ENCODE measurements at places on chromosomes 2 and 18.

DNA sequence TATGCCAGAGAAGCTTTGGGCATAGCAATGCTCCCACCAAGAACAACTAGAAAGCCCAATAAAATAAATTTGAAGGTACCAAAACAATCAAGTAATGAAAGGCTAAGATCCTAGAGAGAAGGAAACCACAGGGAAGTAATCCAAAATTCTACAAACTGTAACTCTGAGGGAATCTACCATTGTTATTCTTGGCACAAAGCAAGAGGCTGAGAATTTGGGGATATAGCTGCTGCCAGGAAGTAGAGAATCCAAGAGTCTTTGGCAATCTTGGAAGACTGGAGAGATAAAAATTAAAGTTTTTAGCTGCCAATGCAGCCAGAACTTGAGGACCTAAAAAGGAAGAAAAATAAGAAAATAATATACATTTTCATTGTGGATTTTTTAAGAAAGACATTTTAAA is 68.5 kb downstream of the PIGN start:
- H3K4me3 ChIP-seq, result no peak overlapping the region
- DNase-seq, result no peak
- no peak overlapping the region for H3K27ac ChIP-seq

- peak overlapping the region; percentile 32 for H3K4me3 ChIP-seq
- H3K4me1 ChIP-seq, result peaks cover 10% of the 10 kb centered on the region
- H3K27me3 ChIP-seq, result no peaks in the 10 kb centered on the region
- H3K36me3 ChIP-seq, result no peaks in the 10 kb centered on the region
- DNase-seq, result no peak
Observed at GRCh38 chr2:45860136-45861121, 209.0 kb downstream of the PRKCE start.

GRCh38 chr2:97740590-97741182 is 27.3 kb downstream of the ZAP70 start:
- peak overlapping the region; percentile 86 for H3K27ac ChIP-seq
- peak; percentile 71 for DNase-seq
- H3K27me3 ChIP-seq, result no peaks in the 10 kb centered on the region
- peaks cover 52% of the 10 kb centered on the region for H3K36me3 ChIP-seq
- no peak overlapping the region for H3K4me3 ChIP-seq

- no peak overlapping the region for H3K27ac ChIP-seq
- peaks cover 5% of the 10 kb centered on the region for H3K36me3 ChIP-seq
- no peak overlapping the region for H3K4me3 ChIP-seq
- H3K27me3 ChIP-seq, result no peaks in the 10 kb centered on the region
- peaks cover 71% of the 10 kb centered on the region for H3K4me1 ChIP-seq
Observed at GRCh38 chr2:239227661-239228371, 173.0 kb downstream of the HDAC4 start.

GRCh38 chr2:85954590-85955458 is 66.0 kb upstream of the ST3GAL5 start:
- no peak overlapping the region for H3K27ac ChIP-seq
- H3K27me3 ChIP-seq, result no peaks in the 10 kb centered on the region
- no peaks in the 10 kb centered on the region for H3K4me1 ChIP-seq
- no peak for DNase-seq

GRCh38 chr2:189293164-189293563 is 113.6 kb upstream of the COL5A2 start:
- no peaks in the 10 kb centered on the region for H3K4me1 ChIP-seq
- H3K27me3 ChIP-seq, result no peaks in the 10 kb centered on the region
- no peak overlapping the region for H3K4me3 ChIP-seq
- no peaks in the 10 kb centered on the region for H3K36me3 ChIP-seq
- no peak overlapping the region for H3K27ac ChIP-seq

GRCh38 chr2:79960035-79960434 is 344.5 kb downstream of the LRRTM1 start:
- H3K36me3 ChIP-seq, result no peaks in the 10 kb centered on the region
- H3K4me3 ChIP-seq, result no peak overlapping the region

Measured in natural killer cell (primary cell).